Hematopoietic multipotent progenitor cell treated with erythropoietin and hydrocortisone succinate and interleukin-3 and kit ligand, for 15 days (in vitro differentiated cells): ENCODE measurements at places on chromosomes 12 and 14.

GRCh38 chr12:112409064-112409905, at the start of gene RPL6:
TSS of gene RPL6 (minus strand) at chr12:112409605. CDS start at chr12:112408656, 949 bp downstream.
- peak; percentile 90 for DNase-seq

GRCh38 chr12:132311201-132311915, 18.0 kb downstream of the GALNT9 start:
- no peak for DNase-seq

- no peak for DNase-seq
Observed at GRCh38 chr12:12705838-12706520, 10.0 kb upstream of the GPR19 start.

DNA sequence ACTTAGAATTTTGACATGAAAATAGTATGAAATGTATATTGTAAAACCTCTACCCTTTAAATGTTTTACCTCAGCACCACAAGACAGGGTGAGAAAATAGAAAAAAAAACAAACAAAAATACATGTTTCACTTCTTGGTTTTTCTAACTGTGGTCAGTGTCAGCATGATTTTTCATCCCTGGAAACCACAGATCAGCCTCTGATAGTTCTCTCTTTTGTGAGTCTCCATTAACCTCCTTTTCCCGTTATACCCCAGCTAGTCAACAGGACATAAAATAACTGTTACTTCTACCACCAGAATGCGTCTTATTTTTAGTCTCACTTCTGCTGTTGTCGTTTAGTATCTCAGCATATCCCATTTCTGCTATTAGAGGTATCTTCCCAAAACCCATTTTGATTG, 48.3 kb upstream of the KCNMB4 start:
- DNase-seq: no peak

GRCh38 chr14:99718811-99719192, 34.7 kb downstream of the CYP46A1 start:
- no peak for DNase-seq

DNA sequence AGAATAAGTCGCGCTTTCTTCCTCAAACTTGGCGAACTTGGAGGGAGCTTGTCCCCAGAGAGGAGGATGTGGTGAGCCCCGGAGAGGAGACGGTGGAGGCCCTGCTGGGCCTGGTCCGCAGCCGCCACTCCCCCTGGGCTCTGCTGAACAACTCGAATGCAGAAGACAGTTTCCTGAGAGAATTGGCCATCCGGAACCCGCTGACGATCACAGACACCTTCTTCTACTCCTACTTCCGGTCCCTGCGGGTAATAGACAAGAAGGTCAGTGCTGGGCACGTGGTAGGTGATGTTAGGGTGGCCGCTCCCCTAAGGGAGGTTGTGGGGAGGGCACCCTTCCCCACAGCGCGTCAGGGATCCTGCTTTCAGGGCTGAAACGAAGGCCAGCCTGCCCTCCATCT, 1.6 kb downstream of the LRRC43 start:
- no peak for DNase-seq

- DNase-seq: no peak
Observed at GRCh38 chr12:45666396-45666795, 63.1 kb upstream of the ARID2 start.

DNA sequence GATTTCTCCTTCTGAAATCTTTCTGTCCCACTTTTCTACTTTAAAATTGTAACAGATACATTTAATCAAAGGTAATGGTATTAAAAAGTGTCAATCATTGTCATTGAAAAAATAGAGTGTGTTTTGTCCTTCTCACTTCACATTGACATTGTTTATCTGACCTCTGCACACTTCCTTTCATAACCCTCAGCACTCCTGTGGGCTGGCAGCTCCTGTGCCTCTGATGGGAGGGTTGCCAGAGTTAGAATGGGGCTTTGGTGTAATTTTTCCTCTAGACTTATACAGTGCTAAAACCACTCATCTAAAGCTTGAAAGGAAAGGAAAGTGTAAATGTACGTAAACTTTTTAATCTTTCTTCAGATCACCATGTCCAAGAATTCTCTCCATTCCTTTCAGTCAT, 23.7 kb downstream of the KCNA1 start:
- no peak for DNase-seq

DNA sequence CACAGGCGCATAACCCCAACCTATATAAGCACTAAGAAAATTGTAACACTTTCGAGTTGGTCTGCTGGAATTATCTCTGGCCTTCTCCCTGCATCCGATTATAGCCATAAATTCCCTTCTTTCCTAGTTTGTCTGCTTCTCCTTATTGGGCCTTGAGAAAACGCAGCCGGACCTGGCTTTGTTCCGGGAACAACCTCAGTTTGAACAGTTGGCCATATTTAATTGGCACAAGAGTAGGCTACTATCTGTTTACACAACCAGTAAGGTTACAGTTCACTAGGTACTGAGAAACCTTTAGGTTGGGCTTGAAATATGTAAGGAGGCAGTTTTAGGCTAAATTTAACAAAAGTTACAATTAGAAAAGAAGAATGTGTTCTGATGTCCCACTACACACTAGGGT, 176.1 kb downstream of the IPO8 start:
- no peak for DNase-seq

- no peak for DNase-seq
Observed at GRCh38 chr12:24798335-24798734, 150.6 kb downstream of the BCAT1 start.

DNA sequence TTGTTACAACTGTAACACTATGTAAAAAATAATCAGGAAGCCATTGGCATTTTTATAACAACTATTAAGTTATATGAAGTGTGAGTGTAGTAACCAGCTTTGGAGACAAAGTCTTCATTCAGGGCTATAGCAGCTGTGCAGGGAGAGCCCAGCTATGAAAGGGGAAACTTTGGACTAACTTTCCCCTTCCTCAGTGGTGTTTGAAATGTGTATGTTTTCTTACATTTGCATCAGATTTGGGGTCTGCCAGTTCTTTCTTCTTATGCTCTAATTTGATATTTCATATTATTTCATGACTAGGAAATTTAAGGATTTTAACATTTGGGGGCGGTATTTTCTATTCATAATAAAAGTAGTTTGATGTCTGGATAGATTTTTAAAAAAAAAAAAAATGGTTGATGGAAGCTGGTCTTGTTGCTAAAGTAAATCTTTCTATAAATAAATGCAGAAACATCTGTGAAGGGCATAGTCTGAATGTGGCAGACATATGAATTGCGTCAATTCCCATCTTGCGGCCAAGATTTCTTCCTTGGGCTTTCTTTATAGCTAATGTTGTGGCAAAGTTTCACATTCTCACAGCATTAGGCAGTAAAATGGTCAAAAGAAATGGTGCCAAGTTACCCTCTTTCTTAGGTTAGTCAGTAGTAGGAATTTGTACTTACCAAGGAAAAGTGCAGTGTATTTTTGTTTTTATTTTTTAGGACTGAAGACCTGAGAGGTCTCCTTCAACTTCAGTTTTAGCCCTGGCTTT, 35.6 kb downstream of the RASSF8 start:
- DNase-seq: no peak

- DNase-seq: no peak
Observed at GRCh38 chr12:18261273-18261672, at the start of gene PIK3C2G. TSS of gene PIK3C2G (plus strand) at chr12:18261518. CDS start at chr12:18282082, 20,564 bp downstream.

GRCh38 chr14:77804592-77804991, 4.7 kb downstream of the ADCK1 start:
- DNase-seq: peak; percentile 50

- no peak for DNase-seq
Observed at GRCh38 chr12:56190695-56191155, 1.4 kb upstream of the SMARCC2 start.

DNA sequence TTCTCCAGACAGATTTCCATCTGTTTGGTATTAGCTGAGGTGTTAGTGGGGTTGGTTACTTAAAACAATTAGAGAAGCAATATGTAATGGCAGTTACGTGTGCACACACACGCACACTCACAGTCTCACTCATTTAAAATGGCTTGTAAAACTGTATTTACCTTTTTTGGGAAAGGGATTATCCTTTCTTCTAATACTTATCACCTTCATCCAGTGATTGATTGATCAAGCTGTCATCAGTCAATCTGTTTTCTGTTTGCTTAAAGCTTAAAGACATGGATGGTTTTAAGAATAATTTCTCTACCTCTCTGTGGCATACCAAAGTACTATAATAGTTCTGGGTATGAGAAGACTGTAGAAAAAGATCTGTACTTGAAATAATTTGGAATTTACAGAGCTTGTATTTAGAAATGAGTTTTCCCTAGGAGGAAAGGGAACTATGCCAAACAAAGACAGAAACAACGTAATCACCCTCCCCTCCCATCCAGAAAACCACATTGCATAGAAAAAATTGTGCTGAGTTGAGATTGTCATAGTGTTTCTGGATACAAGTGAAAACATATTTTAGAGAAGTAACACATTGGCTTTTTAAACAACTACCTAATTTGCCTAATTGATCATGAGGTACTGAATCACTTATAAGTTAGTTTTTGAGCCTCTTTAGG, 455.8 kb downstream of the PCNX1 start:
- DNase-seq: no peak

DNA sequence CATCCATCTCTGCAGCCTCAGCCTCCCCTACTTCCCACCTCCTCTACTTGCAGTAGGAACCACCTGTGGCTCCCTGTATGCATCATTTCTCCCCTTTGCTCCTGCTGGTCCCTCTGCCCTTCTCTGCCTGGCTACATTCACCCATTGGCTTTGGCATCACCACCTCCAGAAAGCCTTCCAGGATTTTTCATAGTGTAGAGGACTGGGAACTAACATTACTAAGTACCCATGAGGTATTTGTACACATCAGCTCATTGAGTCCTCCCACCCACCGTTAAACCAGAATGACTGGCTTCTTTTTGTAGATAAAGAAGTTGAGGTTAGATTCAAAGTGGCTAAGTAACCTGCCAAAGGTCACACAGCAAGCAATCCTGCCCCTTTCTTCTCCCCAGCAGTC, 17.1 kb downstream of the SYNE3 start:
- no peak for DNase-seq

DNA sequence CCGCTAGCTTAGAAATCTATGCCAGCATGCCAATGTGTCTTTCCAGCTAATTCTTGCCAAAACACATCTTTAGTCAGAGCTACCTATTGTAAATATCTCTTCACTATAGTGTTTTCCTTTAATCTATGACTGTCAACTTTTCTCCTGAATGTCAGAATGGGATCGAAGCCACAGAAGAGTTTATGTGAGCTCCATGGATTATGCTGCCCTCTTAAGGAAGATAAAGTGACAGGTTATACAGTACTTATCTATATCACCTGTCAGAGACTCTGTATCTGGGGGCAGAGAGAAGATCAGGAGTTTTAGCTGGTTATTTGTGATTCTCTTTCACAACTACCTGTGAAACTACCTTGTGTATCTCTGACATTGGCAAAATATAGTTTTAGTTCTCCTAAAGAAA, 204.3 kb upstream of the SEL1L start:
- DNase-seq: no peak

DNA sequence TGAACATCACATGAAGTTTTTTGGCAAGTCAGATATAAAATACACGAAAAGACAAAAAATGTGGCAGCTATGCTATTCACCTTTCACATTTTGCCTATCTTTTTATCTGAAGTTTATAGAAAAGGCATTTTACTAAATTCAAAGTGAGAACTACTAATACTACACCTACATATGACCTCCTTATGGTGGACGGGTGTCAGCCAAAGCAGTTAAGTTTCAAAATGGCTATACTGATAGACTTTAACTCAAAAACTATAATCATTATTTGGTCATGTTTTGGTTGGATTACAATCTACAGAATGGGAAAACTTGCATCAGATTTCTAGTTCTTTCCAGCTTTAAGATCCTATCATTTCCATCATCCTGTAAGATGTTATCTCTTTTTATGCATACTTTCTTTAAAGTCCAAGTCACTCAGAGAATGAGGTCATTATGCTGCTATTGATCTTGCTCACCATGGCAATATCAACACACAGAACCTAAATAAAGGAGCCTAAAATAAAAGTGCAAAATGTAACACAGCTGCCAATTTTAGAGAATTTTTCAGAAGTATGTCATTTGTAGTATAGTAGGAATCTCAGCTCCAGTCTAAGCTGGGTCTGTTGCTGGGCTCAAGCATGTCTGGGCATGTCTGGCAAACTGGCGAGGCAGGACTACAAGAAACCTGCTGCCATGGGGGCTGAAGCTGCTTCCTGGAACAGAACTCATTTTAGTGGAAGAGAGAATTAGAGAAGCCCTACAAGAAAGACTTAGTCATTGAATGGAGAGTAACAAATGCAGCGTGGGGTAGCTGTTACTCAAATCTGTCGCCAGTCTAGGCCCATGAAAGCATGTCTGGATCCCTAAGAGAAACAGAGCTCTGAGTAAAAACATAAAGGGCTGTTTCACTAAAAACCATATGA, 7.6 kb upstream of the AEBP2 start:
- no peak for DNase-seq

- DNase-seq: no peak
Observed at GRCh38 chr14:68823434-68824206, 30.8 kb upstream of the ZFP36L1 start.

DNA sequence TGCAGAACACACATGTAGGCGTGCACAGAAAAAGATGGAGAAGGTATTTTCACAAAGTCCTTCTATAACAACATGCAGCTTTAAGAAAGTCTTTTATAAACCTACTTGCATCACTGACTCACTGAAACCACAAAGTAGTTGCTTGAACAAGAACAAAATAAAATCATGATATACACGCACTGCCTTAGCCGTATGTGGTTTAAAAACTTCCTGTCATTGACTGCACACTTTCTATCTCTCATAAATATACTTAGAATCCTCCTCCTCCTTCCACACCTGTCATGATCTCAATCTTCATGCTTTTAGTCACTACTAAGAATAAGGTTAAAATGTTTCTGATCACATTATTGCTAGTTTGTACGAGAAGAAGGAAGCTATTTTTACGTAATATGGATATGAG, 31.8 kb upstream of the RAD51AP1 start:
- DNase-seq: no peak

DNA sequence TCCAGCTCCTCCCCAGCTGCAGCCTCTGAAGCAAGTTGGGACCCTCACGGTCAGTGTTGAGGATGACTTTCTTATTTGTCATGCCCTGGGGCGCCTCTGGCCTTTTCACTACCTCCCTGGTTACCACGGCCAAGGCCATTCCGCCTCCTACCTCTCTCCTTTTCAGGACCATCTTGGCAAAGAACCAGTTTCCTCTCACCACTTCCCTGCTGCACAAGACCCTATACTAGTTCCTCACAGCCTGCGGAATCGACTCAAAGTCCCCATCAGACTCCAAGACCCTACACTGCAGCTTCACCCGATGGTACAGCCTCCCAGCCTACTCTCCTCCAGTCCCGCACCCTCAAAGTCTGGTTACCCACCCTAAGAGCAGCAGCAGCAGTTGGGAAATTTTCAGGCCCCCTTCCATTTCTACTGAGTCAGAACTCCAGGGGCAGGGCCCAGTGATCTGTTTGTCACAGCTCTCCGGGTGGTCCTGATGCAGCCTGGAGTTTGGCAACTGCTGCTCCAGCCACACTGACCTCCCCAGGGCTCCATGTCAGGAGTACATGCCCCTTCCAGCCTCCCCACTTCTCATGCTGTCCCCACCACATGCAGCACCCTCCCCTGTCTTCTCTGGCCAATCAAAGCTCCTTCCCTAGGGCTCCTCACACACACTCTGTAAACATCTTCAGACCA, 5.4 kb downstream of the VWF start:
- no peak for DNase-seq

GRCh38 chr12:123293178-123293760, 21.6 kb upstream of the CDK2AP1 start:
- DNase-seq: no peak

GRCh38 chr12:57309420-57309819, 58.4 kb upstream of the STAC3 start:
- DNase-seq: no peak

GRCh38 chr12:108823804-108824203, 33.6 kb downstream of the SSH1 start:
- DNase-seq: no peak

- no peak for DNase-seq
Observed at GRCh38 chr12:32217354-32218310, 111.0 kb downstream of the BICD1 start.

- no peak for DNase-seq
Observed at GRCh38 chr12:61563665-61564450, 696.3 kb upstream of the USP15 start.
